ENCODE measurements at places on chromosomes 4 and X.

DNA sequence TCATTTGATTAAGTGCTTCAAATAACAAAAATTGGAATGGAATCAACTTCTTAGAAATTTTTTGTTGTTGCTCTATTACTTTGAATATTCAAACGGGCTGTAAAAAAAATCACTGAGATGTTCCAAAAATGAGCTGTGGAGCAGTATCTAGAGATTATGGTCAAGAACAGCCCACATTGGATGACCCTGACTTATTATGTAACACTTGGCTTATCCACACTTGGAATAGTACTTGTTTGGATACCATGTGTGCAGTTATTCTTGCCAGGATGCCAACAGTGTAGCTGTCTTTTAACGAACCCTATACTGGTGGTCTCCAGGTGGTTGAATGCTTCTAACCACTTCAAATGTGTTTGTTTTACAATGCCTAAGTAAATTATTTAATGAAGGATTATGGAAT is 64.9 kb upstream of the CAMK2D start:
- DNase-seq = no peak

GRCh38 chrX:119041175-119041574 is 31.6 kb upstream of the CT47C1 start:
- DNase-seq = peak; percentile 56

- DNase-seq = no peak
Measured at GRCh38 chrX:131202766-131203165, 86.3 kb downstream of the IGSF1 start.

- no peak for DNase-seq
Measured at GRCh38 chrX:9147726-9148125, 113.8 kb upstream of the FAM9B start.

GRCh38 chrX:11965436-11965835 is 172.8 kb upstream of the FRMPD4 start:
- peak; percentile 34 for DNase-seq

DNA sequence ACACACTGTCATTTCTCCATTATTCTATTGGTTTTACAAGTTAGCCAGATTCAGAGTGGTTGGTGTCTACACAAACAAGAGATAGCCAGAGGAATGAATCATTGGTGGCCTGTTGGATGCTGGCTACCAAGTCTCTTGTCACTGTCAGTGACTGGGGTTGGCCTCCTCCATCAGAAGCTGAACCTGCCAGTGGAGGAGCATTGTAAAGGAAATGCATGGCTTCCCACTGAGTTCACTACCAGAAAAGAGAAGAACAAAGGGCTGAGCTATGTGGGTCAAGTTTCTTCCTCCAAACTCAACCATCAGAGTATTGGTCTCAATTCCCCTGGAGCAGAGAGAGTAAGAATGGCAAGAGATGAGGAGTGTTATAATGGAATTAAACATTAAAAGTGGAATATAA is 26.5 kb upstream of the ANKRD50 start:
- DNase-seq = no peak

DNA sequence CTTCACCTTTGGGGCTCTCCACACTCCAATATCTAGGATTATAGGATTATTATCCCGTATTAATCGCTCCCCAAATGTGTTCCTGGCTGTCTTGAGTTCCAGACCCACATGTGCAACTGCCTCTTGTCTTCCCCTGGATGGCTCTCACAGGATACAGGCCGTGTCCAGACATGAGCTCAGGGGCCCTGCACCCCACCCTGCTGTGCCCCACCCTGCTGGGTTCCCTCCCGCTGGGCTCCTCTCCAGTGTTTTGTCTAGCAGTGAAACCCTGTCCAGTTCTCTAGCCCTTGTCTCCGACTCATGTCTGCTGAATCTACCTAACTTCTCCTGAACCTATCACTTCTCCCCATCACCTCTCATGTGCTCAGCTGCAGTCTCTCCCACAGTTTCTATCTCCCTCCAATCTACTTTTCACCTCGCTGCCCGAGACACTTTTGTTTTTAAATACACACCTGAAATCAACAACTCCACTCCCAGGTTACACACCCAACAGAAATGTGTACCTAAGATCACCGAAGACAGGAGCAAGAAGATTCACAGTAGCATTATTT is 2.0 kb downstream of the RNF212 start:
- DNase-seq = no peak

Data from kidney glomerular epithelial cell (primary cell).